Ovary (tissue), 10 donors: ENCODE measurements at places on chromosomes 4 and X. TPM values are rescaled to one million over a fixed set of nuclear protein-coding genes. Genes with fewer than 3 reads are reported as not detected.

RNF212 gene
- total RNA-seq = 31.0 TPM

SPARCL1 gene
- total RNA-seq = 180 TPM

PDGFRA gene
- total RNA-seq = 207 TPM

TLR2 gene
- 13.8 TPM for total RNA-seq

OPN1MW gene
- total RNA-seq = not detected

SERTM2 gene
- 0.92 TPM for total RNA-seq

REPS2 gene
- total RNA-seq = 17.6 TPM

PAGE1 gene
- not detected for total RNA-seq

CCDC158 gene
- total RNA-seq = 0.11 TPM

PNPLA4 gene
- 17.8 TPM for total RNA-seq

TRIM2 gene
- total RNA-seq = 45.7 TPM

MAPK10 gene
- total RNA-seq = 32.4 TPM

SERPINA7 gene
- total RNA-seq = 0.28 TPM

MAOB gene
- 57.2 TPM for total RNA-seq

PLAC1 gene
- total RNA-seq = 0.30 TPM

KDR gene
- 6.0 TPM for total RNA-seq

LEF1 gene
- total RNA-seq = 1.8 TPM

KLKB1 gene
- total RNA-seq = 0.48 TPM

LSM6 gene
- total RNA-seq = 36.2 TPM

SLC16A2 gene
- 41.4 TPM for total RNA-seq

HTN3 gene
- not detected for total RNA-seq

FRMPD3 gene
- 4.5 TPM for total RNA-seq

SYP gene
- 2.9 TPM for total RNA-seq

ART3 gene
- not detected for total RNA-seq

PABPC5 gene
- 4.8 TPM for total RNA-seq

ZRSR2 gene
- 5.4 TPM for total RNA-seq

PGAM4 gene
- total RNA-seq = not detected

ZCCHC4 gene
- total RNA-seq = 8.7 TPM

SHOX gene
- not detected for total RNA-seq

ASB5 gene
- not detected for total RNA-seq

MED28 gene
- 78.7 TPM for total RNA-seq

SOD3 gene
- 28.5 TPM for total RNA-seq

SYNPO2 gene
- total RNA-seq = 165 TPM

SYN1 gene
- 1.2 TPM for total RNA-seq

TXK gene
- total RNA-seq = 0.26 TPM

CLGN gene
- total RNA-seq = 0.82 TPM

VEGFC gene
- 11.9 TPM for total RNA-seq

ARMCX2 gene
- total RNA-seq = 36.4 TPM

PCDH7 gene
- 6.3 TPM for total RNA-seq

RBMXL3 gene
- total RNA-seq = not detected

HTT-AS gene
- not detected for total RNA-seq

RENBP gene
- 1.9 TPM for total RNA-seq

FAM156A gene
- total RNA-seq = 24.1 TPM

SCRG1 gene
- 0.13 TPM for total RNA-seq

ADAM29 gene
- total RNA-seq = not detected

XAGE2 gene
- total RNA-seq = not detected

FGB gene
- total RNA-seq = not detected
